ENCODE measurements at places on chromosomes 2 and 18.

DNA sequence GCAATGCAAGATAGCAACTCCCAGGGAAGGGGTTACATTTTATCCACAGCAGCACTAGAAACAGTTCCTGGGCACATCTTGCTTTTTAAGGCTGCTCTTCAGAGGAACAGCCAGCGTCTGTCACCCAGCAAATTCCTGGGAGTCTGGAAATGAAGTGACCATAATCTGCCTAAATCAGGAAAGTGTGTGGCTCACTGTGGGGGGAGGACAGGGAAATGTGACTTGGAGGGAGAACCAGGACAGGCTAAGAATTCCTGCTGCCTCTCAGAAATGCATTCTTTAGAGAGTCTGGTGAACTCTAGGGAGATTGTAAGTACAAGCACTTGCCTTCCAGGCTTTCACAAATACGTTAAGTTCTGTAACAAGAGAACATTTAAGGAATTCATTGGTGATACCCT, 364.3 kb upstream of the SPHKAP start:
- DNase-seq = no peak

- DNase-seq = peak; percentile 68
Observed at GRCh38 chr18:50297621-50298442, 10.3 kb upstream of the CXXC1 start.

DNA sequence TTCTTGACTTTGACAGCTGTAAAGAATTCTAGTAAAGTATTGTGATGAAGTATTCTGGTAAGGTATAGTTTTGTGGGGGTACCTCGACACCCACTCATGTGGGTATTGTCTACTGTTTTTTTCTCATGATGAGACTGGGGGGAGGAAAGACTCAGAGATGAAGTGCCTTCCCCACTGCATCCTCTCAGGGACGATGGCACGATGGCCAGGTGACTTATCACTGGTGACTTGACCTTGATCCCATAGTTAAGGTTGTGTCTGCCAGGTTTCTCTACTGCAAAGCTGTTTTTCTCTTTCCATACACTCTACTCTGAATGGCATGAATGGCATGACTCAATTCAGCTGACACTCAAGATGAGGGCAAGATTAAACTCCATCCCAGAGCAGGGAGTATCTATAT, 936 bp upstream of the CCDC68 start:
- no peak for DNase-seq

GRCh38 chr18:50282521-50283335, 1.4 kb upstream of the MBD1 start:
- no peak for DNase-seq

- DNase-seq = no peak
Observed at GRCh38 chr2:42835577-42836371, 43.4 kb upstream of the HAAO start.

DNA sequence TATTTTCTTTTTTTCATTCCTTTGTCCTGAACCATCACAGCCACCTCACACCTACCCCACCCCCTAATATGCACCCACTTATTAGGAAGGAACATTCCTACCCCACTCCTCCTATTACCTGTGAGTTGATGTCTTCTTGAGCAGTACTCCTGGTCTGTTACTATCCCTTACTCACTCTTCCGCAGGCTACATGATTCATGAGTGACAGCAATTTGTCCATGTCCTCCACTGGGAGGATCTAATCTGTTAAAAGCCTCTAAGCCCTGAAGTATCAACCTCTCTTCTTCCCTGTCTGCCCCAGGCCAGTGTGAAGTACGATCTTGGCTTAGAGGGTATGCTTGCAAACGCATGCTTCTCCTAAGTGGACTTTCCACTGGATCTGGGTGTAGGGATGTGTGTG, 75.6 kb upstream of the RFX8 start:
- no peak for DNase-seq

DNA sequence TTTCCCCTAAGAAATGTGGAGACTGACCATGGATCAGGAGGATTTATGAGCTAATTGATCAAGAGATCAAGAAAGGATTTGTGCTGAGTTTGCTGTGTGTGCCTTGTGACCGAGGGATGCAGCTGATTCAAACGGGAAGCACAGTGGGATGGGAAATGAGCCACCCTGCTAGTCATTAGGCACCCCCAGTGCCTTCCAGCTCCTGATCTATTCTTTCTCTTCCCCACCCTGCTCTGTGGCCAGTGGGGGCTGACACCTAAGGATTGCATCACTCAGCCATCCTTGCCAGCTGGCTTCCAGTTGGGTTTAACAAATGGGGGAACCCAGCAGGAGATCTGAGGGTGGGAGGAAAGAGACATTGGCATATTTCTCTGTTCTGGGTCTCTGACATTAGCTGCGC, 132.2 kb upstream of the CXCR4 start:
- no peak for DNase-seq

- DNase-seq = no peak
Observed at GRCh38 chr2:62525549-62526269, 19.7 kb upstream of the TMEM17 start.

DNA sequence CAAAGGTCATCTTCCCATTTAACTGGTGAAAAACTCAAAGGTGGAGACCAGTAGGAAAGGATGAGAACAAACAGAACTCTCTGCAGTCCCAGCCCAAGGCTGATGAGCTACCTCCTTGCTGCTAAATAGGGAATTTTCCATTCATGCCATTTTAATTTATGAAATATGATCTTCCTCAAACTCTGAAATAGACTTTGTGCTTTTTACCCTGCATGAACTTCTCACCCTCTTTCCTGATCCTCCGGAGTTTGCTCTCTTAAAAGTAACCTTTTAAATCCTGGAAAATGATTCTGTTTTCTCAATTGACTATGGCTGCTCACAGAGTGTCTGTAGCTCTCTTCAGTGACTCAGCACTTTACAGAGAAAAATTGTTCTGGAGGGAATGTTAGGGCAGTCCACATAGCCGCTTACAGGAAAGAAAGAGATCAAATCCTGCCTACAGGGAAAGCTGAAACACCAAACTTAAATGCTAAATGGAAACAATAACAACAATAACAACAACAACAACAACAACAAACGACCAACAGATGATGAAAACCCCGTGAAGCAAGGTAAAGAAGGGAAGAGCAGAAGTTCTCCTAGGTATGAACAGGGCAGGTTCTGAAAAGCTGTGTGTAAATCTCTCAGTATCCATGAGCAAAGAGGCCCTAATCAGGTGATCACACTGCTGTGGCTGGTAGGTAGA, 79.8 kb upstream of the SESTD1 start:
- DNase-seq = no peak

- DNase-seq = no peak
Observed at GRCh38 chr2:146189541-146189940, 1655.3 kb upstream of the ACVR2A start.

GRCh38 chr2:121530212-121530705, 421 bp upstream of the RNU4ATAC start:
- DNase-seq = peak; percentile 56

DNA sequence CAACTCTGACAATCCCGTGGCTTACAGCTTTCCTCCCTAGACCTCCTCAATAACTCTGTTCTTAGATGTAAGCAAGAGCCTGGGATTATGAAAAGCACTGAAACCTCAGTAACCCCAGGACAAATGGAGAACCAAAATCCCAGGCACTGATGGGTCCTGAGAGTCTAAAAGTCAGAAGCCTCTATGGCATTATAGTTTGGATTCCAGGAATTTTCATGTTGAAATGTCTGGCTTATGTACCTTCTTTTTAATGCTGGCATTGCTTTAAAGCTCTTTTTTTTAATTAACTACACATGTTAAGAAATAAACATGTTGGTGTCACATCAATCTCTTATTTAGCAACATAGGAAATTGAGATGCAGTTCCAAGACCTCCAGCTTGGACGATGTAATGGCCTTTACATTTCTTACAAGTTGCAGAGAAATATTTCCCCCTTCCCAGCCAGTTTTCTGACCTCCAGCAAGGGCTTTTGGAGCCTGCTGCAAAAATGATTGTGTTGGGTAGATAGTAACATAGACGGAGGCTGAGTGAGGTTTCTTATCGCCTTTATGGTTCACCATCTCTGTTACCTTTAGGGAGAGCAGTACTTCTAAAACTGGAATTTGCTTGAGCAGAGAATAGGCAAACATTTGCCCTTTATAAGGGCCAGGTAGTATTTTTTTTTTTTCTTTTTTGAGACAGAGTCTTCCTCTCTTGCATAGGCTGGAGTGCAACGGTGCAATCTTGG, 84.8 kb upstream of the RASGRP3 start:
- DNase-seq = no peak

DNA sequence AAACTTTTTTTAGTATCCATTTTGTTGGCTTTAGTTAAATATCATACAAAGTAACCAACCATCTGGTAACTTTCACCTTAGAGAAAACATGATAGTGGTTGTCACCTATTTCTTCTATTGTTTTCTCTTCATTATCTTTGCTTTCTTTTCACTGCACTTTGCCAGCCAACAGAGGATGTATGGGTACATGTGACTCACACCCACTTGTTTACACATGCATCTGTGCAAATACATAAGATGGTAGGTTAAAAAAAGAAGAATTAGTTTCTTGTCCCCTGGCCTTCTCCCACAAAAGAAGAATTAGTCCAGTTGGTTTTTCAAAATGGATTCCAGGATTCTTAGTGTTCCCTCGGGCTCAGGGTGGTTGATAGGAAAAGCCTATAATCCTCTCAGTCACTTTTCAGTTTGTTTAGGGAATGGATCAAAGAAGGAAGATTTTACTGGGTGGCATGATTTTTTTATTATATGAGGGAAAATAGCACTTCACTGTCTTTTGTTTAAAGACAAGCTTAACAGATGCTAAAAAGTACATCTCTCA, 46.6 kb downstream of the CDK15 start:
- DNase-seq = no peak

DNA sequence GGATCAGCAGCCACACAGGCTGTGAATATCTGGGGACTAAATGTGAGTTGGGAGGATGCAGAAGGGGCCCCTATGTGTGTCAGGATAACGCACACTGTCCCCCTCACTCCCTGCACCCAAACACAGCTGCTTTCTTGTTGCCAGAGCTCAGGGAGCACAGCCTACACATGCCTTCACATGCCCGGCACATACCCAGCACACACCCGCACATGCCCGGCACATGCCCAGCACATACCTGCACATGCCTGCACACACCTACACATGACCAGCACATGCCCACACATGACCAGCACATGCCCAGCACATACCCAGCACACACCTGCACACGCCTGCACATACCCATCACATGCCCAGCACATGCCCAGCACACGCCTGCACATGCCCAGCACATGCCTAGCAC, 75.6 kb downstream of the TPO start:
- no peak for DNase-seq

- no peak for DNase-seq
Observed at GRCh38 chr2:233354971-233355574, 779 bp downstream of the DGKD start.

DNA sequence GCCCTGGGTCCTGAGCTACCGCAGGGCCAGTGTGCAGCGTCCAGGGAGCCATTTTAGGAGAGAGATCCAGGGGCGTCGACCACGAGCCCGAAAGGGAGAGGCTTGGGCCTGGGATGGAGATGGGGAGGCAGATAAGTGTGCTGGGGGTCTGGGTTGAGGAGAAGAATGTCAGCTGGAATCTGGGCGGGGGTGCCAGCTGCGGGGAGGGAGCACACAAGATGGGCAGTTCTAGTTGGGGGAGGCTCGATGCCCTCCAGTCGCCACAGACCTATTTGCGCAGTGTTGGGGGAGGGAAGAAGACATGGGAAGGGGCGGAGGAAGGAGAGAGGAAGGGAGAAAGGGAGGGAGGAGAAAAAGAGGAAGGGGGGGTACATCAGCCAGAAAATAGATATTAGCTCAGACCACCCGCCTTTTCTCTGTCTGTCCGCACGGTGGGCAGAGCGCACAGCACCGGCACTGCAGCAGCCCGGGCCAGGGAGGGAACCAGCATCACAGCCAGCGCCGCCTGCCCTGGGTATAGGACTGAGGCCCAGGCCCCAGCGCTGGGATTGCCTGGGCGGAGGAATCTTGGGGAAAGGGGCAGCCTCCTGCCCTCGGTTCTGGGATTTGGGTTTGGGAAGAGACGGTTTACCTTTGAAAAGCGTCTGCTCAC, 1.9 kb upstream of the HOXD11 start:
- no peak for DNase-seq

- DNase-seq = no peak
Observed at GRCh38 chr2:175107146-175107545, 60.9 kb downstream of the ATF2 start.

GRCh38 chr2:3847397-3848052, 144.2 kb downstream of the DCDC2C start:
- DNase-seq = no peak

- DNase-seq = no peak
Observed at GRCh38 chr2:40401896-40402295, 50.0 kb downstream of the SLC8A1 start.

- no peak for DNase-seq
Observed at GRCh38 chr2:229154381-229154780, 116.7 kb downstream of the PID1 start.

- no peak for DNase-seq
Observed at GRCh38 chr18:39058386-39059000, 1492.9 kb upstream of the CELF4 start.

- DNase-seq = no peak
Observed at GRCh38 chr2:192151853-192152252, 42.9 kb downstream of the TMEFF2 start.

DNA sequence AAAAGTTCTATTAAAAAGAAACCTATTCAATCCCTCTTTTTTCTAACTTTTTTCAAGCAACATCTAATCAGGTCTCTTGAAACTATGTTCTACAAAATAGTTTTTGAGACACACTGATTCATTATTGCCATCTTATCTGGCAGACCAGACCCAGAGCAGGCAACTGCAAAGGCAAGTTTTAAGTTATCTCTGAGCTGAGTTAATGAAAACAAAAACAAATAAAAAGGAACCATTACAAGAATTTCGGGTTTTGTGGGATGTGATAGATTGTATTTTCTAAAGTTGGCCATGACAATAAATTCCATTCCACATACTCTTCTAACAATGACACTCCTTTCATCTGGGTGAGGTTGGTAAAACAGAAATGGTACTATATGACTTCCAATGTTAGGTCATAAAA, 15.2 kb upstream of the TWSG1 start:
- no peak for DNase-seq

DNA sequence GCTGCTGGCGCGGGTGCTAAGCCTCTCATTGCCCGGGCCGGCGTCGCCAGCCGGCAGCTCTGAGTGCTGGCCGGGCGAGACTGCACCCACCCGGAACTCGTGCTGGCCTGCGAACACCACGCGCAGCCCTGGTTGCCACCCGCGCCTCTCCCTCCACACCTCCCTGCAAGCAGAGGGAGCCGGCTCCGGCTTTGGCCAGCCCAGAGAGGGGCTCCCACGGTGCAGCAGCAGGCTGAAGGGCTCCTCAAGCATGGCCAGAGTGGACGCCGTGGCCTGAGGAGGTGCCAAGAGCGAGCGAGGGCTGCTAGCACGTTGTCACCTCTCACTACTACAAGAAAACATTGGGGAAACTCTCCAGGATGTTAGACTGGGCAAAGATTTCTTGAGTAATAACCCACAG, 98.6 kb downstream of the SPIRE1 start:
- DNase-seq = no peak

GRCh38 chr2:210577263-210578071, 21.1 kb downstream of the CPS1 start:
- DNase-seq = peak; percentile 4

DNA sequence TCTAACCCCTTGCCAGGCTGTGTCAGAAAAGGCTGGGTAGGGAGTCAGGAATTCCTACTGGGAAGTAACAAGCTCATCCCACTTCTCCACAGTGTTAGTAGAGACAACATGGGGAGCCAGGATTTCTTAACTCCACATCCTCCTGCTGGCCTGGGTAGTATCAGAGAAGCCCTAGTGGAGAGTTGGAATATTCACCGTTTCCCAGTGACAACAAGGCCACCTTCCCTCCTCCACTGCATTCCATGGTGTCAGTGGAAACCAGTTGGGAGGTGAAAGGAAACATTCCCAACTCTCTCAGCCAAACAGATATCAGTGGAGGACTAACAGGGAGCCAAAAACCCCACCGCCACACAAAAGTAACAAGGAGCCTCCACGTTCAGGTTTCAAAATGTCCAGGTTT, 41.2 kb downstream of the SRD5A2 start:
- DNase-seq = no peak

Measured in GM18507 (cell line).